ENCODE measurements at places on chromosomes 5 and 9. TPM values are rescaled to one million over a fixed set of nuclear protein-coding genes. Genes with fewer than 3 reads are reported as not detected.

GRCh38 chr5:169978714-169979113 lies 1.6 kb downstream of the INSYN2B start:
- H3K4me3 ChIP-seq, result no peak overlapping the region
- H3K36me3 ChIP-seq, result peaks cover 2% of the 10 kb centered on the region
- no peaks in the 10 kb centered on the region for H3K27me3 ChIP-seq
- no peak for DNase-seq
- no peak overlapping the region for H3K27ac ChIP-seq

DNA sequence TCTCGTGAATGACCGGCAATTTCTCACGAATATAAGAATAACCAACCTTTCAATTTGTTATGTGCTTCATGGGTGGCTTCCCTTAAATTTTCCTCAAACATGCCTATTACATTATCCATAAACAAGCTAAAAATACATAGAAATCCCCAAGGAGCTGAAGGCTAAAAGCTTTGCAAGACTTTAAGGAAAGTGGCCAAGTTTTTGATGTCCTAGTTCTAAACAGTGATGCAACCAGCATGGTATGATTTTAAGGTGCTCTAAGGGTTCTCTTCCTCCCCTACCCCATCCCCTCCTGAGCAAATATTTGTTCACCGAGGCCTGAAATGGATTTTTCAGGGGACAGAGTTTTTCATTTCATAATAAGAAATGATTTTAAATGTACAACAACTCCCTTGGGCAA lies 79.8 kb downstream of the RGS7BP start:
- peaks cover 18% of the 10 kb centered on the region for H3K27me3 ChIP-seq
- no peaks in the 10 kb centered on the region for H3K36me3 ChIP-seq
- no peaks in the 10 kb centered on the region for H3K4me1 ChIP-seq
- no peak overlapping the region for H3K27ac ChIP-seq
- DNase-seq, result no peak
- H3K4me3 ChIP-seq, result no peak overlapping the region

DNA sequence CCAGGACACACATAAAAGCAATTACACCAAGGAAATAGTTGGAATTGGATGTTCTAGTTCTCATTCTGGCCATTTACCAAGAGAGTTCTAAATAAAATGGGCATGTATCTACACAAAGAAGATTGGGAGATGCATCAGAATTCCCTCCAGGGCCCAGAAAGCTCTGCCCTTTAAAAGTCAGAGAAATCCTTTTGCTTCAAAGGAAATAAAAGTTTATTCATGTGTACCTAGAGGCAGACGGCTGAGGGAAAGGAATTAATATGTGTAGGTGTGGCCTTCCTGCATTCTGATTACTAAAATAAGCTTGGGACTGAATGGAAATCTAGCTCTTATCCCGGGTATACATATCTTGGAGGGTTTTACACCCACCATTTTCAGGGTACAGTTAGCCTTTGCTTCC lies 719.4 kb downstream of the SEMA5A start:
- H3K36me3 ChIP-seq, result no peaks in the 10 kb centered on the region
- H3K27me3 ChIP-seq, result no peaks in the 10 kb centered on the region
- no peak overlapping the region for H3K4me3 ChIP-seq

- H3K27ac ChIP-seq, result peak overlapping the region; percentile 93
- peaks cover 12% of the 10 kb centered on the region for H3K36me3 ChIP-seq
- DNase-seq, result no peak
- peaks cover 83% of the 10 kb centered on the region for H3K4me1 ChIP-seq
Observed at GRCh38 chr5:154770111-154770510, 14.9 kb downstream of the LARP1 start.

GRCh38 chr5:150578781-150579461 lies 61.5 kb upstream of the SYNPO start:
- H3K36me3 ChIP-seq, result no peaks in the 10 kb centered on the region
- no peak for DNase-seq
- no peak overlapping the region for H3K27ac ChIP-seq
- H3K4me3 ChIP-seq, result no peak overlapping the region

- H3K36me3 ChIP-seq, result peaks cover 3% of the 10 kb centered on the region
- no peak overlapping the region for H3K4me3 ChIP-seq
- no peak for DNase-seq
- H3K27me3 ChIP-seq, result no peaks in the 10 kb centered on the region
- no peak overlapping the region for H3K27ac ChIP-seq
Observed at GRCh38 chr9:136239983-136240330, 5.7 kb downstream of the QSOX2 start.

DNA sequence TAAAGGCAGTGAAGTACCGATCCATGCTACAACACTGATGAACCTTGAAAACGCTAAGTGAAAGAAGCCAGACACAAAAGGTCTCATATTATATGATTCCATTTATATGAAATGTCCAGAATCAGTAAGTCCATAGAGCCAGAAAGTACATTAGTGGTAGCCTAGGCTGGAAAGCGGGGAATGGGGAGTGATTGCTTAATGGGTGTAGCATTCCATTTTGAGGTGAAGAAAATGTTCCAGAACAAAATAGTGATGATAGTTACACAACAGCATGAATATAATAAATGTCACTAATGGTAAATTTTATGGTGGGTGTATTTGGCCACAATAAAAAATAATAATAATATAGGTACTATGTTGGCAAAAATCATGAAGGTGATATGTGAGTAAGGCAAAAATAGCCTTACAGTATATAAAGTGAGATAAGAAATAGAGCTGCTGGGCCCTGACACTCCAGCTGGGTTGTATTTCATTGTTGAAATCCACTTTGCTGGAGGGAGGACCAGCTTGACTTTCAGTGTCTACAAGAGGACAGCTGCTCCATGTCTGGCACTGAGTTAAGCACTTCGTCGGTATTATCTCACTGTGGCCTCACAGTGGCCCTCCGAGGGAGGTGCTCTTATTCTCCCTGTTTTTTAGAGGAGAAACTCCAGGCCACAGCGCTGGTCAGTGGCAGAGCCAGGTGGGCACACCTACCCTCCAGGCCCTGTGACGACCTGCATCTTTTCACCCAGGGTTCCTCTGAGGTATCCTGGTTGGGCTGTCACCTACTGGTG lies 22.4 kb upstream of the ANGPTL2 start:
- no peak for DNase-seq
- H3K27me3 ChIP-seq, result peaks cover 4% of the 10 kb centered on the region
- H3K4me3 ChIP-seq, result no peak overlapping the region
- no peak overlapping the region for H3K27ac ChIP-seq

GRCh38 chr9:77977210-77977611 lies 54.4 kb downstream of the GNAQ start:
- peak overlapping the region; percentile 69 for H3K4me3 ChIP-seq
- peaks cover 54% of the 10 kb centered on the region for H3K4me1 ChIP-seq
- H3K27me3 ChIP-seq, result no peaks in the 10 kb centered on the region
- peak overlapping the region; percentile 7 for H3K27ac ChIP-seq
- no peaks in the 10 kb centered on the region for H3K36me3 ChIP-seq

DNA sequence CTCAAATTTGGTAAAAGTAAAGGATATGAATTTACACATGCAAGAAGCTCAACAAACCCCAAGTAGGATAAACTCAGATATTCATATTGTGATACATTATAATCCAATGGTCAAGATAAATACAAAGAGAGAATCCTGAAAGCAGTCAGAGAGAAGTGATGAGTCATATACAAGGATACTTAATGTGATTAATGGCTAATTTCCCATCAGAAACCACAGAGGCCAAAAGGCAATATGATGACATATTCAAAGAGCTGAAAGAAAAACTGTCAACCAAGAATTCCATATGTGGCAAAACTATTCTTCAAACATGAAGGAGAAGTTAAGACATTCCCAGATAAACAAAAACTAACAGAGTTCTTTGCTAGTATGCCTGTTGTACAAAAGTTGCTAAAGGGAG lies 19.5 kb upstream of the IRF1 start:
- no peak overlapping the region for H3K27ac ChIP-seq
- no peak for DNase-seq
- peaks cover 3% of the 10 kb centered on the region for H3K36me3 ChIP-seq
- peaks cover 52% of the 10 kb centered on the region for H3K27me3 ChIP-seq
- peaks cover 9% of the 10 kb centered on the region for H3K4me1 ChIP-seq

DNA sequence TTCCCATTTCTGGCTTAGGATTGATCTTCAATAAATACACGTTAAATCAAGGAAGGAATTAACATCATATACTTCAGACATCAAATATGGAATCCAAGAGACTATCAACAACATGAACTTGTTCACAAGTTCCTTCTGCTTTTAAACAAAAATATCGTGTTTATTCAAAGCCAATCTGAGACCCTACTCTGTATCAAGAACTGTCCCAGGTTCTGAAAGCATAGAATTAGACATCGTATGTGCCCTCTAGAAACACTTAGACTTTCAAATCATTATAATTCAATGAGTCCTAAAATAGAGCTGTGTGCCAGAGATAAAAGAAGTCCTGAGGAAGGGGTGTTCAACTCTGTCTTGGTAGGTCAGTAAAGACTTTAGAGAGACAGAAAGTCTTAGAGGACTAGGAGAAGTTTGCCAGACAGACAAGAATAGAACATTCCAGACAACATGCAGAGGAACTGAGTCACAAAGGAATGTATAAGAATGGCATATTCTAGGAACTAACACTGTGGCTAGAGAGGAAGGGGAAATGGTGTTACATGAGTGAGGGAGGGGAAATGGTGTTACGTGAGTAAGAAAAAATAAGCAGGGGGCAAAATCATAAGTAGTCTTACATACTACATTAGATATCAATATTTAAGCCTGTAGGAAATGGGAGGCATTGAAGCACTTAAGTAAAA lies 2.9 kb downstream of the TPD52L3 start:
- H3K4me1 ChIP-seq, result no peaks in the 10 kb centered on the region
- H3K36me3 ChIP-seq, result peaks cover 8% of the 10 kb centered on the region
- H3K4me3 ChIP-seq, result no peak overlapping the region
- H3K27ac ChIP-seq, result no peak overlapping the region

- peaks cover 7% of the 10 kb centered on the region for H3K27me3 ChIP-seq
- H3K4me3 ChIP-seq, result no peak overlapping the region
- no peaks in the 10 kb centered on the region for H3K36me3 ChIP-seq
- no peak for DNase-seq
- no peak overlapping the region for H3K27ac ChIP-seq
Observed at GRCh38 chr9:113154471-113154870, 3.7 kb downstream of the SLC31A2 start.

DNA sequence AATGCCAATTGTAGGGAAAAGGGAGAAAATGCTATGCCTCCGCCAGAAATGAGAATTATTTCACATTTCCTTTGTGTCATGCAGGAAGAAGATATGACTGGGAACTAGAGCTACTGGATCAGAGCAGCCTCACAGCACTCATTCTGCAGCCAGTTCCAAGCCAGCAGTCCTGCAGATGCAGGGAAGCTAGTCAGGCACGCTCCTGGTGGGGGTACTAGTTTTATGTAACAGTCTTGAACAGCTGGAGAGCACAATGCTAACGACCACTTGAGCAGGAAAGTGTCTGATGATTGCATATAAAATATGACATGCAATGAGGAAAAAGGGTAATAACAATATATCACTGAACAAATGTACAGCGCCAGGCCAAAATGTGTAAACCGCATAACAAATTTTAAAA lies 21.7 kb downstream of the CDH10 start:
- H3K27me3 ChIP-seq, result no peaks in the 10 kb centered on the region
- DNase-seq, result no peak
- H3K36me3 ChIP-seq, result no peaks in the 10 kb centered on the region
- no peak overlapping the region for H3K27ac ChIP-seq
- H3K4me1 ChIP-seq, result no peaks in the 10 kb centered on the region

DNA sequence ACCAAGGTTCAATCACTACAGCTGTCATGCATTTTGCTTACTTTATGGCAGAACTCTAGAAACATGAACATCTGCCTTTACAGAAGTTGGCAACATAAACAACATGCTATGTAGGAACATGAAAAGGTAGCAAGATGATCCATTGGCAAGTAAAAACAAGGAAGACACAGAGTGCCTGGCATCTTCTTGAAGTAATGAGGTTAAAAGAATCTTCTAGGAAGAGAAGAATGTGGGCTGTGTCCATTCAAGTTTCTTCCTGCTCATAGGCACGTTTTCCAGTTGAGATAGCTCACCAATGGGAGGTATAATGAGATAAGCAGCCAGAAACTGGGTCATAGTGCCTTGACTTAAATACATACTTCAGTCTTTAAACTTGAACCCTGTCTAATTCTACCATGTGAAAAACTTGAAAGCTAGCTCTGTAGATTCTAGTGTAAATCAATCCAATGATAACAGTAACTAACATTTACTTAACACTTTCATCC lies 109.4 kb upstream of the PRLR start:
- no peaks in the 10 kb centered on the region for H3K4me1 ChIP-seq
- no peak overlapping the region for H3K4me3 ChIP-seq
- no peak overlapping the region for H3K27ac ChIP-seq
- no peak for DNase-seq

DNA sequence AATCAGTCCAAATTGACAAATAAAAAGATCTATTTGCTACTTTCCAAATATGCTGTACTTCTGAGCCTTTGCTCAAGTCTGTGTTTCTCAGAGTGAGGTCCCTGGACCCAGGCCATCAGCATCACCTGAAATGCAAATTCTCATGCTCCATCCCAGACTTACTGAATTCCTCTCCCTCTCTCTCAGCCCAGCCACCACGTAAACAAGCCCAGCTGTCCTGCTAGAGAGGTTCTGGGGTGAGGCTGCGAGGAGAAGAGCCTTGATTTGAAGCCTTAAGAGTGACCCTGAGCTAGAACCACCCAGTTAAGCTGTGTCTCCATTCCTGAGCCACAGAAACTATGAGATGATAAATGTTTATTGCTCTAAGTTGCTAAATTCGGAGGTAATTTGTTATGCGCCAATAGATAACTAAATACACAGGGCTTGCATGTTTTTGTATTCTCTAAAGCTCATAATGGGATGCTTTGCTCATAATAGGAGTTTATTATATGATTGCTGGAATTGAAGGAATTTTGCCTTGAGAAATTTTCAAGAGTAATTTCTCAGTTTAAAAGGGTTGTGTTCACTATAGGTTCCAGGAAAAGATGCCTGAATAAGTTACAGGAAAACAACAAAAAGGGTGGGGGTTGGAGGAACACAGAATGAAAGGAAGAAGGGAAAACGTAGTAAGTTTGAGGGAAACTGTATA lies 98.9 kb upstream of the SPATA31D4 start:
- H3K36me3 ChIP-seq, result peaks cover 1% of the 10 kb centered on the region
- no peaks in the 10 kb centered on the region for H3K27me3 ChIP-seq
- no peaks in the 10 kb centered on the region for H3K4me1 ChIP-seq
- no peak overlapping the region for H3K4me3 ChIP-seq

Gene IFNA10
- total RNA-seq, result not detected

Gene SAXO1
- total RNA-seq, result not detected

Gene TRIM14
- total RNA-seq, result 41.7 TPM

Gene FOXD4L3
- total RNA-seq, result not detected

Gene SLC6A19
- not detected for total RNA-seq

Gene ZDHHC12
- total RNA-seq, result 48.7 TPM

Gene NEURL1B
- total RNA-seq, result 0.29 TPM

Gene FAM200C
- total RNA-seq, result 0.89 TPM

All from activated T-cell treated with anti-CD3 and anti-CD28 coated beads, Interleukin-2, amount 50 U/mL, for 72 hours (primary cell).